NCI-H1092 treated with DMSO at 0.1 percent for 48 hours (cell line): ENCODE measurements at places on chromosomes 12 and 14.

DNA sequence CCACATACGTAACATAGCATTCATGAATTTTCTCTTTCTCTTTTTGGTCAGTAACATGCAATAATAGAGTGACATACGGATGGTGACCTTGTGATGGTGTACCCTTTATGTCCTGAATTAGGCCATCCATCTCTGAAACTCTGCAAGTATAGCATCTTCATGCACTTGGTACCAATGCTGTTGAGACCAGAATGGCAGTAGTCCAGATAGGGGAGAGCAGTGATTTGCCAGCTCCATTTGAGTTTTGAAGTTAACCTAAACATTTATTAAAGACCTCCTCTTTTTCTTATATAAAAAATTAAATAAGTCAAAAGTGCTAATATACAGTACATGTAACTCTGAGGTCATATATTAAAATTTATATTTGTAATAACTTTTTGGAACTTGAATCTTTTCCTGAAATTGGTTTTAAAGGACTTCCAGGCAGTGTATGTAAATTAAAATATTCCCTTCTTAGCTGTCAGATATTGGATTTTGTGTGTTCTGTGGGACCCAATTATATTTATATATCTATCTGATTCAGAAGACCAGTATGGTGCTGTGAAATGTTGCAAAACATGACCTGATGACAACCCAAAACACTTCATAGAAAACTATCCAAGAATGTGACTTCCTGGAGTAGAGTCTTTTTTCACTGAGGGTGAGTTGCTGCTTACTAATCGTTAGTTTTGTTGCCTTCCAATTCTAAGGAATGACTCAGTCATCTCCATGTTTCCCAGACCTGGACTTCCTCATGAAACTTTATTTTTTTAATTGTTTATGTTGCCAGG is 3.5 kb downstream of the ELK3 start:
- DNase-seq, result no peak

DNA sequence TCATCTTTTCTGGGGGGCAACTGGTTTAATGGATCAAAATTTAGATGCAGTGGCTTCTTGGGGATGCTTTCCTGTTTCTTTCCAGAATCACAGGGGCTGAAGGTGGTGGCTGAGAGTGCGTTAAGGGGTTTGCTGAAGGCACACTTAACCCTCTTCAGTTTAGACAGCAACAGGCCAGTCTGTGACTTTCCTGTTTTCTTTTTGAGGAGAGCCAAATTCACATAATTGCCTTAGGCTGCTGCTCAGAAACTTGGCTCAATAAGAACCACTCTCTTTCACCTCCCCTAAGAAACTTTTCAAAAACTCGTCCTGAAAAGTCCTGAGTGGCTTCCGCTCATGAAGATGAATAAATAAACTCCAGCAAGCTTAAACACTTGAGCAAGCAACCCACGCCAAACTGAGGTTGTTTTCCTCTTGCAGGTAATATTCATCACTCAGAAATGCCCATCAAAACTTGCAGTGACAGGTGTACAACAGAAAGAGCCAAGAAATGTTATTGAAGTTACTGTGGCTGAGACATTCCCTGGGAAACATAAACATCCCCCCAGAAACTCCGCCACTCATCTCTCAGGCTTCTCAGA is 510.4 kb downstream of the TMEM132D start:
- DNase-seq, result no peak

DNA sequence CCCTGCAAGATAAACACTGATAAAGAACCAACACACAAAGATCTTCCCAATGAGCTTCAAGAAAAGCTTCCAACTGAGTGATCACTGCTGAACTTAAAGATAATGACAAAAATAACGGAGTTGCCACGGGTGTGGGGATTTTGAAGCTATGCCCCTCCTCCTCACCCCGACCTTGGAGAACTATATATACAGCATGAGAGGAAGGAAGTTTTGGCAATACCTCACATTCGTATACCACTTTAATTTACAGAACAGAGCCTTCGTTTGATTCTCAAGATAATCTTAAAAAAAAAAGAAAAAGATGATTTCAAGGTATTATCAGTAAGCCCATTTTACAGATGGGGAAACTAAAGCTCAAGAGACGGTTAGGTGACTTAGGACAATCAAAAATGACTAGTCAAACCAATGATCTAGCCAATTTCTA is 715 bp downstream of the NEK9 start:
- DNase-seq, result no peak

DNA sequence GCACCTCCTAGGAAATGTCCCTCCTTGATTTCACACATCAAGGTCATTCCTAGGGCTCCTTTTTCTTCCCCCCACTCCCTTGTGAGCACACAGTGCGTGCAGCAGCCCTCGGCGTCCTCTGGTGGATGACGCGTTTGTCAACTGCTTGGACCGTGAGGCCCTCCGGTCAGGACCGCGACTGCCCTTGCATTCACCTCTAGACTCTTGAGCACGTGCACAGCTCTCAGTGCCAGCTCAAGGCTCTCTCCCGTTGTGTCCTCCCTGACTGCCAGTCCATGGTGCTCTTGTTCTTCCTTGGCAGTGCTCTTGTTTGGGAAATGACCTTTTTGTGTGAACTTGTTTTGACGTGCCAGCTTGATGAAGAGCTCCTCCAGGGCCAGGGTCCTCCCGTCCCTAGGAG is 67.9 kb downstream of the TSPAN9 start:
- DNase-seq, result no peak

- no peak for DNase-seq
Measured at GRCh38 chr12:6241495-6241894, 41.3 kb downstream of the CD9 start.

GRCh38 chr12:60494244-60494643 is 898.4 kb downstream of the SLC16A7 start:
- peak; percentile 1 for DNase-seq

GRCh38 chr12:78171061-78171460 is 340.4 kb downstream of the NAV3 start:
- no peak for DNase-seq

DNA sequence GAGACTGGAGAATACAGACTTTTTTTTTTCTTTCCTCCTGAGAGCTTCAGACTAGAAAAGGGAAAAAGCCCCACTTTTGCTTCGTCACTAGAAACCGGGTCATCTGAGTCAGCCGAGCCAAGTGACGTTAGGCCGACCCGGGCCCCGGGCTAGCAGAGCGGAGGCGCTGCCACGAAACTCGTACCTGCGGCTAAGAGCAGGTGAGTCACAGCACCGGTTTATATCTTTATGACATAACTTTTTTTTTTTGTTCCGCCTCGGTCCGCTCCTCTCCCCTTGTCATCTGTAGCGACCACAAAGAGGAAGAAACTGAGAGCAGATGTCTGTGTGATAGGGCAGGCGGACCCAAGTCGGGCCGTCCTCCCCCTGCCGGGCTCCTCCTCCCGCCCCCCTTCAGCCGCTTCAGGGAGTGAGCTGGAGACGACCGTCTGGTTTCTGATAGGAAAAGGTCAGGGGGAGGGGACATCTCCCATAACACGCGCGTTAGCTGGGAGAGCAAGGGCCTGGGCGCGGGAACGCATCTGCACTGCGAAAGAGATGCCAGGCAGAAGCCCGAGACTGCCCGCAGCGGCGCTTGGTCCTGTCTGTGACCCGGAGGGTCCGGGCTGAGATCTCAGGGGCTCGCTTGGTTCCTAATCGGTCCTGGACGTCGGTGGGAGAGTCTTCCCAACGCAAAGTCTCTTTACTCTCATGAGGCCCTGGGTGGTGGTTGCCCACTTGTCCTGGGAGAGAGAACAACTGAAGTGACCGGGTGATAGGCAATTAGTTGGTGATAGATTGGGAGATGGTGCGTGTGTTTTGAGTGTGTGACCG is 586 bp downstream of the TTC6 start:
- DNase-seq, result peak; percentile 96

DNA sequence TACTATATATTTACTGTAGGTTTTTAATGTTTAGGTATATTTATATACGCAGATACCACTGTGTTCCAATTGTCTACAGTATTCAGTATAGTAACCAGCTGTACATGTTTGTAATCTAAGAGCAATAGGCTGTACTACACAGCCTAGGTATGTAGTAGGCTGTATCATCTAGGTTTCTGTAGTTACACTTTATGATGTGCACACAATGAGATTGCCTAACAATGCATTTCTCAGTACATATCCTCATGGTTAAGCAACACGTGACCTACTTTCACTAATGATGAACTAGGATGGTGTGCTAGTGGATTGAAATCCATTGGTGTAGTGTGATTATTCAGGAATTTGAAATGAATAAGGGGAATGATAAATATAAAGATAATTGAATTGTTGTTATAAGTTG is 77.7 kb downstream of the ETNK1 start:
- no peak for DNase-seq

- no peak for DNase-seq
Measured at GRCh38 chr12:114752217-114752616, 68.2 kb upstream of the TBX3 start.

DNA sequence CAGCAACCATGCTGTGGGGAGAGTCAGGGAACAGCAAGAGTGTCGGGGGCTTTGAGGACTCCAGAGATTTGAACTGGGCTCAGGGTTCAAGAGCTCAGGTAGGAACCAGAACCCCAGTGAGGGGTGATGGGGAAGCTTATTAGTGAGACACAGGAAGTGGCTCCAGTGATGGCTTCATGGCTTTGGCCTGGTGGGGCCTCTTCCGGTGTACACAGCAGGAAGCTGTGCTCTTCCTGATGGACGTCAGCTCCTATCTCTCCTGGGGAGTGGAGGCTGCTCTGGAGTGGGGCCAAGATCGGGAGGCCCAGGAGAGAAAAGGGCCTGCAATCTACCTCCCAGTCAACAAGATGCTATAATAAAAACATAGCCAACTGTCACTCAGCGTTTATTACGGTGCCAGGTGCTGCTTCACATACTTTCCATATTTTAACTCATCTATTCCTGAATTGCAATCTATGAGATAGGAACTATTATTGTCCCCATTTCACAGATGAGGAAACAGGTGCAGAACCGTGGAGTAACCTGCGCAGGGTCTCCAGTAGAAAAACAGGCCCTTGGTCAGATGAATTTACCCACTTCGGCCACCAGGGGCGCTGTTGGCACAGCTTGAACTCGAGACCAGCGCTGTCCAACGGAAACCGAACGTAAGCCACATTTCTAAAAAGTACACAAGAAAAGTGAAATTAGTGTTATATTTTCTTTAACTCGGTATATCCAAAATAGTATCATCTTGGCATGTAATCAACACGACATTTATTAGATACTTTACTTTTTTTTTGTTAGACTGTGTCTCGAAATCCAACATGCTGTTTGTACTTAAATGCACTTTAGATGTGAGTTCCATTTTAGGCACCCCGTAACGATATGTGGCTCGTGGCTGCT is 63.6 kb upstream of the DLK1 start:
- peak; percentile 47 for DNase-seq

- peak; percentile 19 for DNase-seq
Measured at GRCh38 chr12:91009319-91009950, 4.7 kb upstream of the EPYC start.

GRCh38 chr14:41873686-41874317 is 267.1 kb downstream of the LRFN5 start:
- DNase-seq, result no peak

- DNase-seq, result no peak
Measured at GRCh38 chr14:42185718-42186117, 579.0 kb downstream of the LRFN5 start.

- DNase-seq, result no peak
Measured at GRCh38 chr12:128571906-128572810, 251.6 kb downstream of the SLC15A4 start.

- DNase-seq, result no peak
Measured at GRCh38 chr12:95173392-95174251, 43.6 kb downstream of the FGD6 start.

DNA sequence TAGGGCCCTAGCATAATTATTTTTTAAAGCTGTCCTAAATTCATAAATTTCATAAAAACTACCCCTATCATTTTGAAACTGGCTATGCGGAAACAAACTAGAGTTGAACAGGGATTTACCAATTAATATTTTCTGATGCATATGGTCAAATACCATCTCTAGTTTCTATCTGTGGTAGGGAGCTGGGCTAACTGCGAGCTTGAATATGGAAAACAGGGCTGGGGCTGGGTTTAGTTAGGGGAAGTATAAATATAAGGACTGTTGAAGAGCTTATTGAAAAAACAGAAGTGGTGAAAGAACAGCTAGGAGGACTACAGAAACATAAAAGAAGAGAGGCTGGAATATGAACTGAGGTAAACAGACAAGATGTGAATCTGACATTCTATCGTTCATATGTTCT is 91.8 kb downstream of the SLC38A1 start:
- DNase-seq, result no peak

GRCh38 chr12:124568431-124569374 is 1.3 kb upstream of the NCOR2 start:
- DNase-seq, result no peak

DNA sequence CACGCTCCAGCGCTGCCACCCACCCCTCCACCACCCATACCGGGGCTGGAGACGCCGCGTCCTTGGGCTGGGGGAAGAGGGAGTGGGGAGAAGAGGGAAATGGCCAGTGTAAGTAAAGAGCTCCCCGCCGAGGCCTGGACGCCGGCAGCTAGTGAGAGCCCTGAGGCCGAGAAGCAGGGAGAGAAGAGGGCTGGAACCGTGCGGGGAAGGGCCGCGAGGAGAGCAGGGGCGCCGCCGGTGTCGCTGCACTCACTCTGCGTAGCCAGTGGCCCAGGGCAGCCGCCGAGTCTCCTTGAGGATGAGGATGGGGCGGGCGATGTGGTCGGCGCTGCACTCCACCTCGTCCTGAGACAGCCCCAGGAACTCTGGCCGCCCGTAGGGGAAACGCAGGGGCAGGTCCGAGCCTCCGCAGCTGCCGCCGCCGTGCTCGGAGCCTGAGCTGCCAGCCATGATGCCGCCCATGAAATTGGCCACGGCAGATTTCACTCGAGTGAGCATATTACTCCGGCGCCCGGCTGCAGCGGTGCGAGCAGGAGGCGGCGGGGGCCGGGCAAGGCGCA is 631 bp downstream of the PPM1H start:
- peak; percentile 42 for DNase-seq
